ENCODE measurements at places on chromosomes 3 and 15.

- no peak for DNase-seq
Measured at GRCh38 chr3:24639481-24640329, 145.1 kb upstream of the THRB start.

DNA sequence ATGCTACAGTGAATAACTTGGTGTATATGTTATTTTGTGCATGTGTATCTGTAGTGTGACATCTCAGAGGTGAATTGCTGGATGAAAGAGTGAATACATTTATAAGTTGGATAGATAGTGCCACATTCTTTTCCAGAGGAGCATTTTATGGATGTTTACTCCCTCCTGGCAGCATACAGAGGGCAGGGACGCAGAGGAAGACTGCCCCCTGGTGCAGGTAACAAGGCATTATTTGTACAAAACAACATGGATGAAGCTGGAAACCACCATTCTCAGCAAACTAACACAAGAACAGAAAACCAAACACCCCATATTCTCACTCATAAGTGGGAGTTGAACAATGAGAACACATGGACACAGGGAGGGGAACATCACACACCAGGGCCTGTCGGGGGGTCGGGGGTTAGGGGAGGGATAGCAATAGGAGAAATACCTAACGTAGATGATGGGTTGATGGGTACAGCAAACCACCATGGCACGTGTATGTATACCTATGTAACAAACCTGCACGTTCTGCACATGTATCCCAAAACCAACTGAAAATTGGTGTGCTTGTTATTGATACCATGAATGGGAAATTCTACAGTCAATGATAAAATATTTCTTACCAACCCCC is 57.9 kb upstream of the CTXND1 start:
- peak; percentile 35 for DNase-seq

DNA sequence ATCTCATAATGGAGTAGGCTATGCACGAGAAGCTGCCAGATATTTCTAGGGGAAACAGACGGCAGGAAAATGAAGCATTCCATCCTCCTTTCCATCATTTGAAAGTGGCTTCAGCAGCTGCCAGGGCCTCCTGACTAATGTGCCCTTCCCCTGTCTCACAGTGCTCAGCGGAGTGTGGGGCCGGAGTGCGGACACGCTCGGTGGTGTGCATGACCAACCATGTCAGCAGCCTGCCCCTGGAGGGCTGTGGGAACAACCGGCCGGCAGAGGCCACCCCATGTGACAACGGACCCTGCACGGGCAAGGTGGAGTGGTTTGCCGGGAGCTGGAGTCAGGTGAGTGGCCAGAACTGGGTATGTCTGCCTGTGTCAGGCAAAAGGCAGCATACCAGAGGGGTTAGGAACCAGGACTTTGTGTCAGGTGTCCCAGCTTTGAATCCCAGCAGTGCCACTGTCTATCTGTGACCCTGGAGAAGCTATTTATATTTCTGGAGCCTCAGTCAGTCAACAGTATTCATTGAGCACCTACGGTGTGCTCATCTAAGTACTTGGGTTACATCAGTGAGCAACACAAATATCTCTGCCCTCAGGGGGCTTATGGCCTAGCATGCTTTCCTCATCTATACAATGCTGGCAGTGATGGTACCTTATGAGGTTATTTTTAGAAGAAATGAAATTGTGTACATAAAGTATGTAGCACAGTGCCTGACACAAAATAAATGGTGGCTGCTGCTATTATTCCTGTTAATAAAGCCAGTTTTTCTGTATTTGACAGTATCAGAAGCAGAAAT is 52.4 kb upstream of the NR2E3 start:
- DNase-seq, result no peak

DNA sequence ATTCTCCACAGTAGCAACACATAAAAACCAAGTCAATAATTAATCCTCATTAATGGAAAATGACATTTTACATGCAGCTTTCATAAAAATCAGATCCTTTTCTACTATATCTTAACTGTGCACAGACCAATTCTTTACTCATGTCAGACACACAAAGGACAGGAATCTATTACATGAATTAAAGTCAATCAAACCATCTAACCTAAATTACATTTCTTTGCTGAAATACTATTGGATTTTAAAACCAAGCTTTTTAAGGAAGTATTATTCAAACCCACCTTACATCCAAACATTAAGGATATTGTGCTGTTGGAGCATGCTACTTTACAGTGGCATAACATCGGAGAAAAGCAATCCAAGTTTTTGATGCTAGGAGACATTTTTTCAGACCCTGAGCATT is 72.8 kb downstream of the DLG1 start:
- no peak for DNase-seq

Data from K562 (cell line).